ENCODE measurements at places on chromosomes 12 and 14. TPM values are rescaled to one million over a fixed set of nuclear protein-coding genes. Genes with fewer than 3 reads are reported as not detected.

DNA sequence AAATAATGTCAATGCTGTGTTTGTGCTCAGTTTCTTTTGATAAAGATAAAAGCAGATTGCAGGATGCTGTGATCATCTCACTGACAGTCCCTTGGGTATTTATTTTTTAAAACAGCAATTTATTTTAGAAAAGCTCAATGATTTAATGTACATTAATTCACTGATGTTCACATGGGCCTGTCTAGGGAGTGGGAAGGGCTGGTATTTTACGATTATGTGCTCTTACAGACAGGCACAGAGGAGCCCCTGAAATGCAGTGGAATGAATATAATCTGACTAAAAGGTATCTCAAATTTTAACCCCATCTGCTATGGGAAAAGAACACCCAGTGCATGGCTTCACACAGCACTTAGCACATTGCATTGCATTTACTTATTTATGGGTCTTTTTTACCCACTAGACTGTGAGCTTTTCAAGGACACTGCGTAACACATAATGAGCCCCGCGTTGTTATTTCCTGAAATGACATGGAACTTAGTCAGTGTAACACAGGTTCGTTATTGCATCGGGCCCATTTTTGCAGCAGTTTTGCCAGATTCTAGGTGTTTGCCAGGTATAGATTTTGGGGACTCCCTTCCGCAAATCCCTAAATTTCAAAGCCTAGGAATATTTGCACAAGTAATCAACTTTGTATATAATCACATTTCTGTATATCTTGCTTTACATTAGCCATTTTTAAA, 425.3 kb upstream of the FBXO33 start:
- H3K27ac ChIP-seq = no peak overlapping the region
- no peak for DNase-seq
- H3K4me1 ChIP-seq = no peaks in the 10 kb centered on the region
- H3K4me3 ChIP-seq = no peak overlapping the region
- no peaks in the 10 kb centered on the region for H3K27me3 ChIP-seq

DNA sequence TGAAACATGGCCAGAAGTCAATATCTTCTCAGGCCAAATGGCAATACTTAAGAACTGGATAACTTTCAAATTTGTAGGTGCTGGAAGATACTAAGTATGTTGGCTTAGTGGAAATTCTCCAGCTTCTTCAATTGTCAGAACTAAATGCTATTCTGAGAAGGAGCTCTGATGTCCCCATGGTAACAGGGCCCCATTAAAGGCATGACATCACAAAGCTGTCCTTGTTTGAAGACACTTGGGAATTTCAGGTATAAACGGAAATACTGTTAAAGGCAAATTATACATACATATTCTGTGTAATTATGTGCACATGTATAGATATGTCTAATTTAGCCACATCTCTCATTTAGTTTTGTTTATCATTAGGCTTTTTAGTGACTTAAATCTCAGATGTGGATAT, 210.0 kb upstream of the SEL1L start:
- DNase-seq = no peak
- H3K27me3 ChIP-seq = no peaks in the 10 kb centered on the region
- no peaks in the 10 kb centered on the region for H3K36me3 ChIP-seq
- no peak overlapping the region for H3K27ac ChIP-seq

- no peaks in the 10 kb centered on the region for H3K36me3 ChIP-seq
- H3K27me3 ChIP-seq = no peaks in the 10 kb centered on the region
- H3K4me1 ChIP-seq = peaks cover 6% of the 10 kb centered on the region
- peak overlapping the region; percentile 20 for H3K27ac ChIP-seq
Measured at GRCh38 chr12:4164559-4165558, 108.7 kb upstream of the CCND2 start.

- H3K27ac ChIP-seq = no peak overlapping the region
- DNase-seq = no peak
- peaks cover 54% of the 10 kb centered on the region for H3K4me1 ChIP-seq
- H3K36me3 ChIP-seq = no peaks in the 10 kb centered on the region
- no peak overlapping the region for H3K4me3 ChIP-seq
Measured at GRCh38 chr14:50816395-50817047, 14.4 kb downstream of the NIN start.

GRCh38 chr12:99453836-99454538, 193.6 kb upstream of the GARIN6 start:
- no peaks in the 10 kb centered on the region for H3K36me3 ChIP-seq
- no peak overlapping the region for H3K4me3 ChIP-seq
- H3K27ac ChIP-seq = no peak overlapping the region
- H3K4me1 ChIP-seq = no peaks in the 10 kb centered on the region

GRCh38 chr14:23296012-23296777, 6.5 kb downstream of the PPP1R3E start:
- no peak overlapping the region for H3K4me3 ChIP-seq
- H3K4me1 ChIP-seq = peaks cover 23% of the 10 kb centered on the region
- no peak for DNase-seq
- H3K27me3 ChIP-seq = no peaks in the 10 kb centered on the region
- peaks cover 16% of the 10 kb centered on the region for H3K36me3 ChIP-seq

- H3K27me3 ChIP-seq = no peaks in the 10 kb centered on the region
- H3K27ac ChIP-seq = peak overlapping the region; percentile 71
- H3K4me3 ChIP-seq = peak overlapping the region; percentile 73
- peaks cover 32% of the 10 kb centered on the region for H3K4me1 ChIP-seq
- no peak for DNase-seq
- H3K36me3 ChIP-seq = no peaks in the 10 kb centered on the region
Measured at GRCh38 chr12:112419297-112420133, 768 bp downstream of the PTPN11 start.

GRCh38 chr14:67575684-67576083, 24.4 kb downstream of the PIGH start:
- no peaks in the 10 kb centered on the region for H3K4me1 ChIP-seq
- DNase-seq = no peak
- no peaks in the 10 kb centered on the region for H3K27me3 ChIP-seq
- H3K27ac ChIP-seq = no peak overlapping the region
- no peak overlapping the region for H3K4me3 ChIP-seq

DNA sequence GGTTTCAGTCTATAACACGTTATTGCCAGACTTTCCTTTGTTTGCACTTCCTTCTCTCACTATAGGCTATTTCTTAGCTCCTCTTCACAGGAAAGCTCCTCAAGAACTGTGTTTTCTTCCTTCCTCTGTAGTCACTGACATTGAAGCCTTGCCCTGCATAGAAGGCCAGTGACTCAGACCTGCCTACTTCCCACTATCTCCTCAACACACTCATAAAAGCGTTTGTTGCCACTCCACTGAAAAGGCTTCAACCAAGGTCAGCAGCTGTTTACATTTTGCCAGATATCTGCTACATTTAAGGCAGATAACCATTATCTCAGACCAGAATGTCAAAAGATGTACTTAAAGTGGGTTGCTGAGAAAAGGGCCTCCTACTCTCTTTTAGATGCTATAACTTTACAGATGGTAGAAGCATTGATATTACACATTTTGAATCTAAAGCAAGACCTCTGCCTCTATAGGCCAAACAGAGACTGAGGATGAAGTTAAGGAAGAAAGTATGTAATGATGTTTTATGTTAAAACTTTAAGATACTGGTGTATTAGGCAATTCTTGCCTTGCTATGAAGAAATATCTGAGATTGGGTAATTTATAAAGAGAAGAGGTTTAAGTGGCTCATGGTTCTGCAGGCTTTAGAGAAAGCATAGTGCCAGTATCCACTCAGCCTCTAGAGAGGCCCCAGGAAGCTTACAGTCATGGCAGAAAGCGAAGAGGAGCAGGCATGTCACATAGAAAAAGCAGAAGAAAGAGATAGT, 233.3 kb upstream of the FLRT2 start:
- no peaks in the 10 kb centered on the region for H3K27me3 ChIP-seq
- no peaks in the 10 kb centered on the region for H3K4me1 ChIP-seq
- no peaks in the 10 kb centered on the region for H3K36me3 ChIP-seq
- H3K4me3 ChIP-seq = no peak overlapping the region

GRCh38 chr12:5650281-5650680, 218.4 kb downstream of the NTF3 start:
- no peak for DNase-seq
- no peak overlapping the region for H3K4me3 ChIP-seq
- no peaks in the 10 kb centered on the region for H3K4me1 ChIP-seq
- H3K36me3 ChIP-seq = no peaks in the 10 kb centered on the region
- H3K27ac ChIP-seq = no peak overlapping the region
- H3K27me3 ChIP-seq = peaks cover 9% of the 10 kb centered on the region

- H3K4me1 ChIP-seq = no peaks in the 10 kb centered on the region
- H3K4me3 ChIP-seq = no peak overlapping the region
- no peak for DNase-seq
- H3K27ac ChIP-seq = no peak overlapping the region
- H3K27me3 ChIP-seq = peaks cover 6% of the 10 kb centered on the region
- no peaks in the 10 kb centered on the region for H3K36me3 ChIP-seq
Measured at GRCh38 chr12:94879542-94879941, 124.0 kb downstream of the NDUFA12 start.

DNA sequence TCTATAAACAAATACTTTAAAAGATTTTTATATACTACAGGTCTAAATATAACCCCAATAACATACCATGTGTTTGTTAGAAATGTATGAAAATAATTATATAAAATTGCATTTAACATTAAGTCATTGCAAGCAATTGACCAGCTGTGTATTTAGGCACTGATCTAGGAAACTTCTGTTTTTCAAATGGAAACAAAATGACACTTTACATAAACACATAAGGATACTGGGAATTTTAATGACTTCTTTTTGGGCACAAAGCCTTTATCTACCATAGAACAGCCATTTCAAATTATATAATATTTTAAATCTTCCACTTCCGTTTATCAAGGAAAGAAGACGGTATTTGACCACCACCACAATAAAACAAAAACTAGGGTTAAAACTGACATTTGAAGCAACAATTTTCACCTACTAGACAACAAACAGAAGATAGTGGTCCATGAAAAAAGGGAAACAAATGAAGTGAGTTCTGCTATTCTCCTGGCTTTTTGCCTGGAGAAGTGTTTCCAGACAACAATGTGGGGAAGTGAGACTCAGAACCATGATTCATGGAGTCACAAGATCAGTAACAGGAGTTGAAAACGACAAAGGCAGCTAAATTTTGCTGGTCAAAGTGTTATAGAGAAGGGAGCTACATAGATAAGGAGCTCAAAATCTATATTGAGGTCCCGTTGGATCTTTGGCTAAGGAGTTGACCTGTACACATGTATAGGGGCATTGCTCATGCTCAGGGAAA, 475.1 kb downstream of the TRHDE start:
- H3K36me3 ChIP-seq = no peaks in the 10 kb centered on the region
- DNase-seq = no peak
- H3K27ac ChIP-seq = no peak overlapping the region
- H3K27me3 ChIP-seq = no peaks in the 10 kb centered on the region
- H3K4me1 ChIP-seq = no peaks in the 10 kb centered on the region

- H3K4me1 ChIP-seq = peaks cover 17% of the 10 kb centered on the region
- DNase-seq = no peak
- H3K36me3 ChIP-seq = peaks cover 58% of the 10 kb centered on the region
- no peaks in the 10 kb centered on the region for H3K27me3 ChIP-seq
- H3K4me3 ChIP-seq = no peak overlapping the region
Measured at GRCh38 chr12:109458771-109459208, 18.3 kb downstream of the KCTD10 start.

DNA sequence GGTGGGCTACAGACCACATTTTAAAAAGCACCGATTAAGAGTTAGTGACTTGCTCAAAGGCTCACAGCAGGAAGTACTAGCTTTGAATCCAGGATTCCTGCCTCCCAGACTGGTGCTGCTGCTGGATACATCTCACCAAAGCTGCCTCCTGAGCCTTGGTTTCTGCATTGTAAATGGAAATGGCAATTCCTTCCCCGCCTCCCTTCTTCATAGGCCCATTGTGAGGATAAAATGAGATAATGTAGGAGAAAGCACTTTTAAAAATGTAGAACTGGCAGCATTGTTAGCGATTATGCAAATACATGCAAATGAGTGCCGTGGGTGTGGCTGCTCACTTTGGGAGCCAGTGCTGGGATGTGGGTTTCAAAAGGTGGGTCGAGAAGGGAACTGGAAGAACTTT, 15.4 kb downstream of the PDE1B start:
- H3K4me1 ChIP-seq = peaks cover 17% of the 10 kb centered on the region
- H3K27ac ChIP-seq = no peak overlapping the region
- peaks cover 9% of the 10 kb centered on the region for H3K27me3 ChIP-seq
- DNase-seq = no peak

DNA sequence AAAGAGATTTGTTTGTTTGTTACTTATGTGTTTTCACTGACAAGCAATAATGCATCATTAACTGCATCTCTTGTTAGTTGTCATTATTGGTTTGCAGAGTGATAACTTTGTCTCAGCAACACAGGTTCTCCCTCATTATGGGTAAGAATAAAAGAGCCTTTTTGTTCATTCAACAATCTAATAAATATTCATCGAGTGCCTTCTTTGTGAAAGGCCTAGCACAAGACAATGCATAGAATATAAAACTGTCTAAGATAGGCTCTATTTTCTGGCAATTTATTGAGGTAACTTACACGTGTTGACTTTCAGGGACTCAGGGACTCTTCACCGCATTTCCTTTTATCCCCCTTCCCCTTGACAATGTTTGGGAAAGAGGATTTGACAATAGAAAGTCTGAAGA, 95.5 kb upstream of the KRR1 start:
- no peaks in the 10 kb centered on the region for H3K4me1 ChIP-seq
- H3K27ac ChIP-seq = no peak overlapping the region
- H3K27me3 ChIP-seq = no peaks in the 10 kb centered on the region
- no peaks in the 10 kb centered on the region for H3K36me3 ChIP-seq

- H3K36me3 ChIP-seq = no peaks in the 10 kb centered on the region
- no peak overlapping the region for H3K4me3 ChIP-seq
- H3K27me3 ChIP-seq = peaks cover 32% of the 10 kb centered on the region
- no peak for DNase-seq
- peaks cover 5% of the 10 kb centered on the region for H3K4me1 ChIP-seq
Measured at GRCh38 chr12:124651516-124652273, 84.3 kb upstream of the NCOR2 start.

DNA sequence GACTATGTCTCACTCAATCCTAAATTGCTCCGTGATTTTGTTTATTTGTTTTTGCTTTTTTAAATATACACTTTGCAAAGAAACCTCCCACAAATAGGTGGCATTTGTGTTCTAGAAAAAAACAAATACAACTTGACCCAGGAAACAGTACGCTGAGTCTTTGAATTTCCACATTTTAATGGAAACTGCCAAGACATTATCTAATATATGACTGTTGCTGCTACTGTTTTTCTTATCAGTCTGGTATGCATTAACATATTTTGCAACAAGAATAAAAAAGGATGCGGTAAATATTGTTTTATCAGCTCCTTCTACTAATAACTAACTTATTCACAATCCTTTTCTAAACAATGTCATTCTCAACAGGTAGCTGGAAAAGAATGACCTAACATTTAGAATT, 187.4 kb downstream of the LRIG3 start:
- no peak overlapping the region for H3K27ac ChIP-seq
- H3K36me3 ChIP-seq = no peaks in the 10 kb centered on the region
- H3K27me3 ChIP-seq = no peaks in the 10 kb centered on the region
- no peak overlapping the region for H3K4me3 ChIP-seq

The ABHD12B gene
- total RNA-seq = not detected

The ADCY4 gene
- 10.4 TPM for total RNA-seq

The CAPZA3 gene
- total RNA-seq = not detected

The ANKRD33 gene
- not detected for total RNA-seq

The SAMD4A gene
- 1.3 TPM for total RNA-seq

The TDRD9 gene
- total RNA-seq = 1.3 TPM

The HOXC9 gene
- not detected for total RNA-seq

The CCNT1 gene
- total RNA-seq = 54.7 TPM

The VDR gene
- total RNA-seq = 3.2 TPM

The ARL1 gene
- total RNA-seq = 31.2 TPM

The RNFT2 gene
- total RNA-seq = 6.9 TPM

The SERPINA5 gene
- 1.1 TPM for total RNA-seq

All from T-cell (primary cell).